ENCODE measurements at places on chromosomes 2 and 18.

- no peak for DNase-seq
These were observed 60.0 kb downstream of the TMEM131 start for GRCh38 chr2:97935719-97936161.

DNA sequence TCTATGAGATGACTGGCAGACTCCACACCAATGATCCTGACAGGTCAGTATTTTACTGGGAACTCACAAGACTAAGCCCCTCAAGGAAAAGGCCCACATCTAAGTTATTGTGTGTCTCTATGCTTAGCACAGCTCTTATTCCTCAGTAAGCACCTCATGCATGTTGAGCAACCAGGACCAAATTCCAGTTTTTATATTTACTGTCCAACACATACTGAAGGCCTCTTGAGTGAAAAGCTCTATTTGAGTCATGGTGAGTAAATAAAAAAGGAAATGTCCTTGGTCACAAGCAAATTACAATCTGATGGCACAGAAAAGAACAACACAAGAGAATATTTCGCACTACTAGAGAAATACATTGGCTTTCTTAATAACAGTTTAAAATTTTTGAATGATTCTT lies 87.9 kb upstream of the ETAA1 start:
- no peak for DNase-seq

- no peak for DNase-seq
These were observed 32.0 kb downstream of the CTAGE1 start for GRCh38 chr18:22385718-22386117.

DNA sequence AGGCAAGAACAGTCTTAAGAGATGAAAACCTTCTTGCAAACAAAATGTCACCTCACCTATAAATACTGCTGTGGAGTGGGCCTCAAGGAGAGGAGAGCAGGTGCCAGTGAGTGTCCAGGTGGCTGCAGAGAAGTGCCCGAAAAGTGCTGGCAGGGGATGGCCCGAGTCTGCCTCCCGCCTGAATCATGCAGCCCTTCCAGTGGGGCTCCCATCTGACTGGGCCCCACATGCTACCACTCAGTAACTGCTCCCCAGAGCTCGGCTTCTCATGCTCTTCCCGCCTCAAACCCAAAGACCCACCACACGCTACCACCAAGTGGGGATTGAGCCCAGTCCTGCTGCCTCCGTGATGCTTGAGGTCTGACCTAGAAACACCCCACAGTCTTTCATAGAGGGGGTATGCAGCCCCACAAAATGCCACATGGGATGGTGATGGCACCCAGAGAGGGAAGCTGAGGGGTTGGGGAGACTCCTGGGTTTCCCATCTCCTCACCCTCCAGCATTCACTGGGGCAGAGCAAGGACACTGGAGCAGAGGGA lies 7.4 kb downstream of the HS6ST1 start:
- DNase-seq, result no peak
